Cardiac muscle cell (in vitro differentiated cells and primary cell): ENCODE measurements at places on chromosomes 16 and 17.

DNA sequence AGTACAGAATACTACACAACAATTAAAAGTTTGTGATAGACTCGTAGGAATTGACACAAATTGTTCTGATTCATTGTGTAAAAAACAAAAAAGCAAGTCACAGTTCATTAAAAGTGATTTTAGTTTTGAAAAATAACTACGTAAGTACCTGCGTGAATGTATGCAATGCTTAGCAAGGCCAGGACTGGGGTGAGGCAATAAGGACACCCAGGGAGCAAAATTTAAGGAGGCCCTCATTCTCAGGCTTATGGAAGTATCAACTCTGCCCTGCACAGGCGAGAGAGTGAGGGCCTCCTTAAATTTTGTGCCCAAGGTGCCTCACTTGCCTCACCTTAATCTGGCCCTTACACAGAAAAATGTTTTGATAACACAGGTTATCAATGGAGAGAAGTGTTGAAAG, 31.4 kb downstream of the NOG start:
- peak; percentile 15 for DNase-seq

DNA sequence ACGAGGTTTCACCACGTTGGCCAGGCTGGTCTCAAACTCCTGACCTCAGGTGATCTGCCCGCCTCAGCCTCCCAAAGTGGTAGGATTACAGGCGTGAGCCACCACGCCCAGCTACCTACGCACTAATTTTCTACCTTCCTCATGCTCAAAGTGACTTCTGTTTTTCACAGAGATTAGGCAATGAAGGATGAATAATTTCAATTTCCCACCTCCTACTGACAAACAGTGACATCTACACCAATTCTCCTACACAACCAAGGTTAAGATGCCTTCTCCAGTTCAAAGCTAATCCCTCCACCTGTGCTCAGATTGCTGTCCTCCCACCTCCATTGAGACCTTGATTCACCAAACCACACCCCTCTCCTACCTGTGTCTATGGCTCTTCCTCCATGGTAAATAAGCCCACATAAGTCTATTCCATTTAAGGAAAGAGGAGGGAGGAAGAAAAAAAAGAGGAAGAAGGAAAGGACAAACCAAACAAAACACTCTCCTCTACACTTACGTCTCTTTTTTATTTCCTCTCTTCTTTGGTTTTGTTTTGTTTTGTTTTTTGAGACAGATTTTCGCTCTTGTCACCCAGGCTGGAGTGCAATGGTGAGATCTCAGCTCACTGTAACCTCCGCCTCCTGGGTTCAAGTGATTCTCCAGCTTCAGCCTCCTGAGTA, 5.5 kb upstream of the MED11 start:
- DNase-seq: no peak

- DNase-seq: peak; percentile 98
Observed at GRCh38 chr17:35587074-35587961, at the start of gene AP2B1. Gene AP2B1 (plus strand): TSS chr17:35587322. CDS start chr17:35594031, 6,709 bp downstream.

- DNase-seq: no peak
Observed at GRCh38 chr16:14063618-14064581, 7.2 kb upstream of the MRTFB start.

DNA sequence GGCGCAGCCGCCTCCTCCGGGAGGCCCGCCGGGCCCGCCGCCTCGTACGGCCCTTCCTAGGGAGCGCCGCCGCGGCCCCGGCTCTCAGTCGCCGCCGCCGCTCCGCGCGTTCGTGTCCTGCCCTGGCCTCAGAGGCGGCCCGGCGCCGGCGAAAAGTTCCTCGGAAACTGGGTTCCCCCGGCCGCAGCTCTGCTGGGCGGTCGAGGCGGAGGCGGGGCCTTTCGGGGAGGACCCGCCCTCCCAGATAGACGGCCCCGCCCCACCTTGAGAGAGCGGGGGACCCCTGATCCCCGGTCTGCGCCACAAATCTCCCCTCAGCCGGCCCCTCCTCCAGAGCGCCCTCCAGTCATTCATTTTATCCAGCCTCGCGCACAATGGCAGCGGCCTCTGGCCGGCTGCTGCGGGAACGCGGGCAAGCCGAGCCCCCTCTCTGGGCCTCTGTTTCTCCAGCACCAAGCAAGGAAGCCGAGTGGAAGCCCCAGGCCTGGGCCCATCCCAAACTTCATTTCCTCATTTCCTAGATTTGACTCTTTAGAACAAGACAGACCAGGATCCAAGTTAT, at the start of gene SREBF1:
Gene SREBF1 (minus strand): TSS at position 169 of the 562 bp plus-strand sequence. CDS start 169 bp downstream, outside the sequence.
- peak; percentile 58 for DNase-seq

DNA sequence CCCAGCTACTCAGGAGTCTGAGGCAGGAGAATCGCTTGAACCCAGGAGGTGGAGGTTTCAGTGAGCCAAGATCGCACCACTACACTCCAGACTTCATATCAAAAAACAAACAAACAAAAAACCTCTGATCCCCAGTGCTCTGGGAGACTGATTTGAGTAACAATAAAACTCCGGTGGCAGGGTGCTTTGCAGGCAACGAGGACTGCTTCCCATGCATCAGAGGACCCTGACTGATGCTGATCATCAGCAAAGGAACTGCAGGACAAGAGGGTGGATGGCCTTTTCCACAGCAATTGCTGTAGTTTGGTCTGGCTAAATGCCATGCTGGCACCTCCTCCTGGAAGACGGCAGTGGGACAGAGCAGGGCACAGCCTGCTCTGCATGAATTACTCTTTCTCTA, 6.4 kb upstream of the SLC39A11 start:
- no peak for DNase-seq

GRCh38 chr16:26316683-26317464, 625.1 kb downstream of the HS3ST4 start:
- no peak for DNase-seq

- no peak for DNase-seq
Observed at GRCh38 chr16:77812856-77813500, 24.6 kb downstream of the VAT1L start.

DNA sequence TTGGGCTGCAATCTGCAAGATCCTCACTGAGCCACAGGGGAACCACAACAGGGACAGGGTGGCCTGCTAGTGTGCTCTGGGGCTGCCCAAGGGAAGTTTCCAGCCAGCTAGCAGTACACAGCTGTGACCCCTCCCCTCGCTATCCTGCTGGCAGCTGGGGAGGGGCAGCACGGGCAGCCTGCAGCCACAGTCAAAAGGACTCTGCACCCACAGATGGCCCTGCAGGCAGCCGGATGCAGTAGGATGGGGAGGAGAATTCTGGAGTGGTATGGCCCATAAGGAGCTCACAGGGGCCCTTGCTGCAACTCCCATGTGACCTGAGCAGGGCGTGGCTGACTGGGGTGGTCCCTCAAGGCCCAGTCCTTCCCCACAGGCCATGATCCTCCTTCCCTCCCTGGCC, 74.3 kb downstream of the PLD6 start:
- DNase-seq: no peak

DNA sequence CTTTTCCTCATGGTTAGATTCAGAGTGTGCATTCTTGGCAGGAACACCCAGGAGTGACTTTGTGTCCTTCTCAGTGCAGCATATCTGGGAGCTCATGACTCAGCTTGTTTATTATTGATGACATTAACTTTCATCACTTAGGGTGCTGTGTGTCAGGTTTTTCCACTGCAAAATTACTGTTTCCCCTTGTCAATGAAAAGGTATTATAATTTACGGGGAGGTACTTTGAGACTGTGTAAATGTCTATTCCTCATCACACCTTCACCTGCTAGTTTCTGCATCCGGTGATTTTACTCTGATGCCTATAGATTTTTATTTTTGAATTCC, 50.5 kb downstream of the WWP2 start:
- DNase-seq: no peak

DNA sequence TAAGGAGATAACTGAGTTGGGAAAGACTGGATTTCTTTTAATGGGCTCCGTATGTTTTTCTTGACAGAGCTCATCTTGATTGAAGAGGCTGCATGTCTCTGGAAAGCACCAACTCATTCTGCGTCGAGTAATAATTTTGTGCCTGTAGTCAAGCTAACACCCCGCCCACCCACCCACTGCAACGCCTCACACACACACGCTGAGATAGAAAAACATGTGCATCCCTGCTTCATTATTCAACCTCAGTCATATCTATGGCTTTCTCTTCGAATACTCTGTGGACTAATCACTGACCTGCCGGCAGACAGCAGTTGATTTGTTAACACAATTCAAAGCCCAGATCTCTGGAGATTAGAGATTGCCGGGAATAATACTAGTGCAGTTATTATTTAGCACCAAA, 220.2 kb upstream of the TOM1L1 start:
- no peak for DNase-seq

- DNase-seq: no peak
Observed at GRCh38 chr16:48184681-48185080, 28.9 kb upstream of the ABCC12 start.

DNA sequence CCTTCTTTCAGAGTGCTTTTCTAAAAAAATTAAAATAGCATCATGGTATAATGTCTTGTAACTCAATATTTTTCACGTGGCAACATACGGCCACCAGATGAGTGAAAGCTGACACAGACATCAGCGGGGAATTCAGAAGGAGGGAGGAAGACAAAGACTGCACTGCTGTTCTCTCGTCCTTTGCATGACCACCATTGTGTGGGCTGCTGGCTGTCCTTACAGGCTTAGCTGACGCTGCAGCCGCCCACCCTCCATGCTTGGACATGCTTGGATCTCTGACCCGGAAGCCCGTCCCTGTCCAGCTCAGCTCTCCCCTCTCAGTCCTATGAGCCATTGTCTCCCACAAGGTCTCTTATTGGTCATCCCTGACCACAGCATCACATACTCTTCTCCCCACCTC, 11.4 kb upstream of the MLYCD start:
- DNase-seq: no peak

GRCh38 chr17:46949291-46950174, 26.6 kb downstream of the GOSR2 start:
- DNase-seq: no peak

GRCh38 chr16:57525761-57526160, 10.6 kb downstream of the CCDC102A start:
- no peak for DNase-seq

DNA sequence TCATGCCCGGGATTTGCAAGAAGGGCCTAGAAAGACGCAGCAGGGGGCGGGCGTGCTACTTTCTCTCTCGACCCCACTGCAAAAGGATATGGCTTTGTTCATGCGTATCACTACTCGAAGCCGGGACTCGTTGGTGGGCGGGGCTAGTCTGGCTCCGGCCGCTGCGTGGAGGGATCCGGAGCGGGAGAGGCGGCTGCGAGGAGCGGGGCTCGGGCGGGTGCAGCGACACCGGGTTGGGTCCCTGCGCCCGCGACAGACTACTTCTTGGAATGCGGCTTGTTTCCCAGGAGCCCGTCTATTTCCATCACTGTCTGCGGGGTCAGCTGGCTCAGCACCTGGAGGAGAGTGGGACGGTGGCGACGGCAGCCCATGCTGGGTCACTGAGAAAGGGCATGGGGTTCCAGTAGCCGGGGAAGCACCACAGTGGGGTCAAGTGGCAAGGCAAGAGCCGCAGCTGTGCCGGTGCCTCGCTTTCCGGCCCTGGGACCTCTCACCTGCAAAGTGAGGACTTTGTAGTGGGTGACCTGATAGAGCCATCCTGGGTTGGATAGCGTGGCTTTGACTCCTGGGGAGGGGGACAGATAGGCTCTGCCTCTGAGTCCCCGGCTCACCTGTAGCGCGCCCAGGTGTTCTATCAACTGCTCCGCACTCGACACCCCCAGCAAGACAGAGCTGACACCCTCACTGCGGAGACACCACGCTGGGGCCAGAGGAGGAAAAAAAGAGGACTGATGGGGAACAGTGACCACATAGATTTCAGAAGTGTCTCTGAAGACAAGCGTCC, 6.6 kb downstream of the KCNAB3 start:
- DNase-seq: peak; percentile 84

GRCh38 chr17:13157656-13158055, 139.8 kb upstream of the ELAC2 start:
- no peak for DNase-seq

DNA sequence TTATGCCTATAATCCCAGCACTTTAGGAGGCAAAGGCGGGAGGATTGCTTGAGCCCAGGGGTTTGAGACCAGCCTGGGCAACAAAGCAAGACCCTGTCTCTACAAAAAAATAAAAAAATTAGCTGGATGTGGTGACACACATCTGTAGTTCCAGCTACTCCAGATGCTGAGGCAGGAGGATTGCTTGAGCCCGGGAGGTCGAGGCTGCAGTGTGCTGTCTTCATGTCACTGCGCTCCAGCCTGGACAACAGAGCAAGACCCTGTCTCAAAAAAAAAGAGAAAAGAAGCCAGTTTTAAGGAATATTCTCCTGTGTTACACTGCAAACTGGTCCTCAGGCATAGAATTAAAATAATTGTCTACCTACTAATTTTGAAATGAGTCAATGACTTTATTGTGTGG, 47.9 kb downstream of the NSRP1 start:
- no peak for DNase-seq

- DNase-seq: no peak
Observed at GRCh38 chr16:72198021-72198711, 26.2 kb upstream of the PMFBP1 start.

GRCh38 chr16:87713451-87714229, 52.1 kb downstream of the KLHDC4 start:
- no peak for DNase-seq

- no peak for DNase-seq
Observed at GRCh38 chr17:50036455-50037261, 19.3 kb upstream of the ITGA3 start.

DNA sequence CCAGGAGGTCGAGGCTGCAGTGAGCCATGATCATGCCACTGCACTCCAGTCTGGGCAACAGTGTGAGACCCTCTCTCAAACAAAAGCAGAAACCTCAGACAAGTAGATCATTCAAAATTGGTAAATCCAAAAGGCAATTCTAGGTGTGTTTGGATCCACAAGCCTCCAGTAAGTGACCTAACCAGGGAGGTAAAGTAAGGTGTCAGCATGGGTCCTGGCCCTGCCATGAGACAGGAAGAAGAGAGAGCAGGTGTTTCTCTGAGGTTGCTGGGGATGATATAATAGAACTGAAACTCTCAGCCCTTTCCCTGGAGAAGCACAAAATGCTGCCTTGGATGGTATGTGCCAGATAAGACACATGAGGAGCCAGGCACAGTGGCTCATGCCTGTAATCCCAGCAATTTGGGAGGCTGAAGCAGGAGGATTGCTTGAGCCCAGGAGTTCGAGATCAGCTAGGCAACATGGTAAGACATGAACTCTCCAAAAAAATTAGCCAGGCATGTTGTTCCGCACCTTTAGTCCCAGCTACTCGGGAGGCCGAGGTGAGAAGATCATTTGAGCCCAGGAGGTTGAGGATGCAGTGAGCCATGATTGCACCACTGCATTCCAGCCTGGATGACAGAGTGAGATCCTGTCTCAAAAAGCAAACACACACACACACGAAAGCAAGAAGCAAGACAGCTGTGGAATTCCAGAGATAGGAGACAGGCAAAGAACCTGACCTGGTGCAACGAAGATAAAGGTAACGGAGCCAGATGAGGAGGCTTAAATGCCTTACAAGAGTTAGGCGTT, 6.5 kb downstream of the TM4SF5 start:
- peak; percentile 27 for DNase-seq

- DNase-seq: no peak
Observed at GRCh38 chr17:82902972-82903874, 63.4 kb upstream of the ZNF750 start.

- no peak for DNase-seq
Observed at GRCh38 chr16:17329391-17329790, 141.4 kb downstream of the XYLT1 start.

- DNase-seq: peak; percentile 50
Observed at GRCh38 chr16:21950782-21951521, 2.2 kb upstream of the UQCRC2 start.
